ENCODE measurements at places on chromosomes 6 and 20.

DNA sequence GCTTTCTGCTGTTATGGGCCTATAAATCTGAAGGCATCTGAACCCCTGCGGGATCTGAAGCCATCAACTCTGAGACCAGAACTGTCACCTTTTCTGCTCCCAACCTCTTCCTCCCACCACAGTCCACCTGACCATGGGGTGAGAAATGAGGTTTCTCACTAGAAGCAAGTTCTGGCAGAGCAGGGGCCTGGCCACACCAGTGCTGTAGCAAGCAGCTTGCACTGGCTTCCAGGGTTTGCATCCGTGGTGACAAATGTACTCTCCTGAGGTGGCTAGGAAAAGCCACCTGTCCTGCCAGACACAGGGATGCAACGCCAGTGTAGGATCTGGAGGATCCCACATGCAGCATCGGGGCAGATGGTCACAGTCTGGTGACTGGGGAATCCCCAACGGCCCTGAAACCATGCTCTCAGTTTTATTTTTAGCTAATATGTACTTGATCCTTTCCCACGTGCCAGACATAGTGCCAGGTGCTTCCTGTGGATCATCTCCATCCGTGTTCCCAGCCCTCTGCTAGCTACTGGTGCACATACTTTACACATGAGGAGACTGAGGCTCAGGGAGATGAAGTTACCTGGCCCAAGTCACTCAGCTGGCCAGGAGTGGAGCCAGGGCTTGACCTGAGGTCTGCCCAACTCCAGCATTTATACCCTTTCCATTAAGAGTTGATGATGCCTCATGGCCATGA lies 122.1 kb upstream of the SPACA1 start:
- peaks cover 7% of the 10 kb centered on the region for H3K4me1 ChIP-seq
- no peaks in the 10 kb centered on the region for H3K36me3 ChIP-seq
- no peak overlapping the region for H3K4me3 ChIP-seq
- no peak overlapping the region for H3K27ac ChIP-seq
- no peak for DNase-seq

DNA sequence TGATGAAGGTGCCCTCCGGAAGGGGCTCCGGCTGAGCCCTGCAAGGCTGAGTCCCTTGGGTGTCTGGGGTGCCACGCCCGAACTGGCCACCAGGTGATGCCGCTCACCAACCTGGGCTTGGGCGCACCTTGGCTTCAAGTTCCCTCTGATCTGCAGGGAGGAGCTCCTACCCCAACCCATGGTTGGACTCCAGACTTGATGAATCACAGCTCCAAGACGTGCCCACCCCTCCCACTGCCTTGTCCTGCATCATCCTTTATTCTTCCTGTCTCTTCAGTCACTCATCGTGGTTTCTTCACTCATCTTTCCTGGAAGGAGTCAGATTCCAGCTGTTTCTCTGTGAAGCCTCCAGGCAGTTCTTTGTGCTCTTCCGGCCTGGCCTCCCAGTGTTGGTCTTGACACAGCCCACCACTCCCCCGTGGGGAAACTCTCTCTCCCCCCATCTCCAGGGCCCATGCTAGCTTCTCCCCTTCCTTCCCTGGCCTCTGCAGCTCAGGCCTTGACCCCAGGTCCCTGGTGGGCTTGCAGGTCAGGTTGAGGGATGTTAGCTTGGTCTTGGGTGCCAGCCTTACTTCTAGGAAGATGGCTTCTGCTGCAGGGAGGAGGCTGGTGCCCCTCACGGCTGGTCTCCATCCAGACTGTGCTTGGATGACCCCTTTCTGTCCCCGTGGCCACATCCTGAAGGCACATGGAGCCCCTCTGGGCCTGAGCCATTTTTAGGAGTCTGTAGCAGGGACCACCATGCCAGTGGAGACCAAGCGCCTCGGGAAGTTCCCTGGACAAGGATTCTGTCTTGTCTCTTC lies 2.6 kb upstream of the ZBP1 start:
- peak; percentile 21 for DNase-seq
- H3K27me3 ChIP-seq: peaks cover 12% of the 10 kb centered on the region
- H3K36me3 ChIP-seq: no peaks in the 10 kb centered on the region
- H3K27ac ChIP-seq: no peak overlapping the region
- no peaks in the 10 kb centered on the region for H3K4me1 ChIP-seq

GRCh38 chr20:24001712-24002405 lies 13.3 kb upstream of the GGTLC1 start:
- no peak for DNase-seq
- H3K4me3 ChIP-seq: no peak overlapping the region
- H3K4me1 ChIP-seq: peaks cover 10% of the 10 kb centered on the region
- no peaks in the 10 kb centered on the region for H3K36me3 ChIP-seq
- peaks cover 19% of the 10 kb centered on the region for H3K27me3 ChIP-seq

DNA sequence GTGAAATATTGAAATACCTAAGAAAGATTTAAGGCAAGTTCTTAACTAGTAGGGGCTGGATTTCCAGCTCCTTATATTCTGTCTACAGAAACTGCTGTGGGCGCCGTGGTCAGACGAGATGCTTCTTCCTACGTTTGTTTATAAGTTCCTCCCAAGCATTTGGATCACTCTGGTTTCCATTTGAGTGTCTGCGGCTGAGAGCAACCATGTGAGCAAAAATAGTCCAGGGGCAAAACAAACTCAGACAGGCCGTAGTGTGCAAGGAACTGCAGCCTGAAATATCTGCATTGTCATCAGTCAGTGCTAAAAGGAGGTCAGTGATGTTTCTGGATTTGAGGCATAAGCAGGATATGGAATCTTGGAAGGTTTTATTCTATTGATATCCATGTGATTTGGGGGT lies 485.9 kb upstream of the JAG1 start:
- peaks cover 11% of the 10 kb centered on the region for H3K4me1 ChIP-seq
- DNase-seq: no peak
- no peak overlapping the region for H3K27ac ChIP-seq
- no peaks in the 10 kb centered on the region for H3K27me3 ChIP-seq

GRCh38 chr6:21984561-21984960 lies 312.3 kb downstream of the PRL start:
- H3K36me3 ChIP-seq: peaks cover 29% of the 10 kb centered on the region
- DNase-seq: no peak
- no peak overlapping the region for H3K27ac ChIP-seq
- H3K4me1 ChIP-seq: peaks cover 17% of the 10 kb centered on the region
- no peak overlapping the region for H3K4me3 ChIP-seq

DNA sequence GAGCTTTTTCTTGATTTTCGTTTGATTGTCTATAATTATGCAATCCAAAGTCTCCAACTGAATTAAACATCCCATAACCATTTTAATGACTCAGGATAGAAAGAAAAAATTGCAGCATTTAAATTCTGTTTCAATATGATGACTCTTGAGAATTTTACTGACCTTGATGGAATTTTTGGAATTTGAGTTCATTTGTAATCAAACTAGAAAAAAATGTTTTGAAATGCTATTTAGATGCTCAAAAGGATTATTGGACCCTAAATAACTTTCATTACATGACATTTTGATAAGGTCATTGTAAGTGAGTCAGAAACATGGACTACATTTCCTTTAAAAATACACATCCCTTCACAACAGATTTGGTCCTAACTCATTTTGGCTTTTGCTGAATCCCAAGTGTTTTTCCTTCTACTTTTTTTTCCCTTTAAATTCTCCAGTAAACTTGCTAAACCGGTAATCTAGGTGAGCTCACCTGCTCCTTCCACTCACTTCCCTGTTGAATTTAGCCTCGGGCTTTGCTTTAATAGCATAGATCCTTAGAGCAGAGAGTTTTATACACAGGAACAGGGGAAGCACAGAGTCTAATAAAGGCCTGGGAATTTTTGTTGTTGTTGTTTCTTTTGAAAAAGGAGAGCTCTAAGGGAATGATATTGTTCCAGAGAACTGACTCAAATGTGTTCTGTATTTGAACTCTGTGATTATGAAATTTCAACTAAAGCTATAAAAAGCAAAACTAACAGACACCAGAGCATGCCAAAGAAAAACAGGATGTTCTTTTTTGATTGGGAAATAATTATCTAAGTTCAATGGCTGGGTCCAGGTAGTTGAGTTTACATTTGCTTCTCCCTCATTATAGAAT lies 1088.2 kb upstream of the CITED2 start:
- H3K36me3 ChIP-seq: peaks cover 4% of the 10 kb centered on the region
- DNase-seq: no peak

- no peaks in the 10 kb centered on the region for H3K4me1 ChIP-seq
- H3K4me3 ChIP-seq: no peak overlapping the region
- no peaks in the 10 kb centered on the region for H3K36me3 ChIP-seq
- H3K27ac ChIP-seq: no peak overlapping the region
Observed at GRCh38 chr6:40925341-40925740, 113.7 kb downstream of the UNC5CL start.

GRCh38 chr20:63047267-63047666 lies 40.5 kb upstream of the BHLHE23 start:
- no peaks in the 10 kb centered on the region for H3K27me3 ChIP-seq
- H3K27ac ChIP-seq: no peak overlapping the region
- H3K4me1 ChIP-seq: peaks cover 3% of the 10 kb centered on the region

DNA sequence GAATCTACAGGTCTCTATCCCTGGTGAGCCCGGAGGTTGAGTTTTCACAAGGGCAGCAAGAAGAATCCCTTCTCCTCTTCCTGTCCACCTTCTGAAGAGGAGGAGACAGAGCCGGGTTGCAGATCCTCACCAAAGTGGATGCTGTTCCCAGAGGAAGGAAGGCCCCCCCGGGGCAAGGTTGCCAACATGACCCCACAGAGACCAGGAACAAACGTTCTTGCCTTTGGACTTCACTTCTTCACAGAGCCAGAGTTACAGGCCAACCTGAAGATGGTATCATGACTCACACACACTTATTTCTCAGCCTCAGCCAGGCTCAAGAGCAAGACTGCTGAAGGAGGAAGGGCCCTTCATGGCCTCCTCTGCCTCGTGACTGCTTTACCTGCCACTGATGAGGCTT lies 384.3 kb downstream of the CD83 start:
- no peaks in the 10 kb centered on the region for H3K36me3 ChIP-seq
- no peak overlapping the region for H3K27ac ChIP-seq
- H3K27me3 ChIP-seq: no peaks in the 10 kb centered on the region
- DNase-seq: no peak
- no peak overlapping the region for H3K4me3 ChIP-seq
- H3K4me1 ChIP-seq: peaks cover 52% of the 10 kb centered on the region

GRCh38 chr6:151081656-151082055 lies 158.1 kb upstream of the AKAP12 start:
- H3K27me3 ChIP-seq: no peaks in the 10 kb centered on the region
- H3K27ac ChIP-seq: no peak overlapping the region
- H3K4me1 ChIP-seq: peaks cover 20% of the 10 kb centered on the region
- no peak for DNase-seq
- H3K4me3 ChIP-seq: no peak overlapping the region

- H3K36me3 ChIP-seq: no peaks in the 10 kb centered on the region
- DNase-seq: no peak
- peaks cover 8% of the 10 kb centered on the region for H3K4me1 ChIP-seq
Observed at GRCh38 chr20:382291-383115, 1.9 kb downstream of the TRIB3 start.

GRCh38 chr6:76553256-76553655 lies 480.8 kb upstream of the IMPG1 start:
- no peak overlapping the region for H3K4me3 ChIP-seq
- no peak overlapping the region for H3K27ac ChIP-seq
- DNase-seq: no peak
- no peaks in the 10 kb centered on the region for H3K4me1 ChIP-seq

DNA sequence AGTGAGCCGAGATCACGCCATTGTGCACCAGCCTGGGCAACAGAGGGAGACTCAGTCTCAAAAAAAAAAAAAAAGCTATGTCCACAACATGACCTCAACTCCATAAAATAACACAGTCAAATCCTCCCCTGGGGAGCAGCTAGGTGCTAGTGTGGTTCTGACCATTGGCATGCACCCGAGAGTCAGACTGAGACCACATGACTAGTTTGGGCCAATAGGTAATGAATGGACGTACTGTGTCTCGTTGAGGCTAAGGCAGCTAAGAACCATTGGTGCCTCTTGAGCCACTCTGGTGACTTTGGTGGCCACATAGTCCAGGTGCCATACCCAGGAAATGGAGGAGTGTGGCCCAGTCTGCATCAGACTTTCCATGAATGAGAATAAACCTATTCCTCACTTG lies 40.3 kb downstream of the ATP9A start:
- no peaks in the 10 kb centered on the region for H3K27me3 ChIP-seq
- H3K4me1 ChIP-seq: peaks cover 13% of the 10 kb centered on the region
- H3K36me3 ChIP-seq: peaks cover 8% of the 10 kb centered on the region
- no peak overlapping the region for H3K4me3 ChIP-seq
- DNase-seq: no peak

- DNase-seq: no peak
- no peak overlapping the region for H3K4me3 ChIP-seq
- peaks cover 9% of the 10 kb centered on the region for H3K36me3 ChIP-seq
- H3K27ac ChIP-seq: no peak overlapping the region
- H3K4me1 ChIP-seq: peaks cover 11% of the 10 kb centered on the region
- peaks cover 12% of the 10 kb centered on the region for H3K27me3 ChIP-seq
Observed at GRCh38 chr6:89554106-89554505, 84.4 kb downstream of the LYRM2 start.

- H3K27me3 ChIP-seq: no peaks in the 10 kb centered on the region
- no peak overlapping the region for H3K27ac ChIP-seq
- peaks cover 4% of the 10 kb centered on the region for H3K36me3 ChIP-seq
- no peaks in the 10 kb centered on the region for H3K4me1 ChIP-seq
Observed at GRCh38 chr20:3000852-3001523, 42.4 kb upstream of the GNRH2 start.

DNA sequence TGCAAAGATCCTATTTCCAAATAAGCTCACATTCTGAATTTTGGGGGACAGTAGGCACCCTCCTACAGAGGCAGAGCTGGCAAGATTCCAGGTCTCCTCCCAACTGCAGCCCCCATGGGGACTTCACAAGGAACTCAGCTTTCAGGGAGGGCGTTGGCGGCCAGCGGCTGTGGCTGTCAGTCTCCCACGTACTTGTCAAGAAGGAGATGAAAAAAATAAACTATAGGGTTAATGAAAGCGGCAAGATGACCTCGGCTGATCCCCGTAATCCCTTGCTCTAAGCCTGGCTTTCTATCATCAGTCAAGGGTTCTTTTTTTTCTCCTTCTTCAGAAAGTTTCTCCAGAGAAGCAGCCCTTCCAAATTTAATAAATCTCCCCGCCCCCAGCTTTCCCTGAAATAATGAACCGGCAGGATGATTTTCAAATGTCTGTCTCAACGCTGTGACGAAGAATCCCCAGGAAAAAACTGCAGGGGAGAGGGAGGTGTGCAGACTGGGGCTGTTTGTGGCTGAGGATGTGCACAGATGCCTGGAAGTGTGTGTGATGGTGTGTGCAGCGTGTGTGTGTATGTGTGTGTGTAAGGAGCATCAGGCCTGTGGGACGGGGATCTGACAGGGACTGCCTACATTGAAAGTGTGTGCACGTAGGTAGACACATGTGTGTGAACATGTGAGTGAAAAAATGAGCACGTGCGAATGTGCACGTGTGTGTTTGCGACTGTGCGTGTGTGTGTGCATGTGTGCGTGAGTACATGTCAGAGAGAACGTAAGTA lies 78.7 kb downstream of the SLC2A10 start:
- no peak overlapping the region for H3K27ac ChIP-seq
- no peak overlapping the region for H3K4me3 ChIP-seq

- DNase-seq: no peak
- H3K4me1 ChIP-seq: no peaks in the 10 kb centered on the region
- no peaks in the 10 kb centered on the region for H3K36me3 ChIP-seq
- no peaks in the 10 kb centered on the region for H3K27me3 ChIP-seq
- H3K4me3 ChIP-seq: no peak overlapping the region
Observed at GRCh38 chr6:23308166-23308565, 738.8 kb downstream of the HDGFL1 start.
